ENCODE measurements at places on chromosomes 13 and 19.

DNA sequence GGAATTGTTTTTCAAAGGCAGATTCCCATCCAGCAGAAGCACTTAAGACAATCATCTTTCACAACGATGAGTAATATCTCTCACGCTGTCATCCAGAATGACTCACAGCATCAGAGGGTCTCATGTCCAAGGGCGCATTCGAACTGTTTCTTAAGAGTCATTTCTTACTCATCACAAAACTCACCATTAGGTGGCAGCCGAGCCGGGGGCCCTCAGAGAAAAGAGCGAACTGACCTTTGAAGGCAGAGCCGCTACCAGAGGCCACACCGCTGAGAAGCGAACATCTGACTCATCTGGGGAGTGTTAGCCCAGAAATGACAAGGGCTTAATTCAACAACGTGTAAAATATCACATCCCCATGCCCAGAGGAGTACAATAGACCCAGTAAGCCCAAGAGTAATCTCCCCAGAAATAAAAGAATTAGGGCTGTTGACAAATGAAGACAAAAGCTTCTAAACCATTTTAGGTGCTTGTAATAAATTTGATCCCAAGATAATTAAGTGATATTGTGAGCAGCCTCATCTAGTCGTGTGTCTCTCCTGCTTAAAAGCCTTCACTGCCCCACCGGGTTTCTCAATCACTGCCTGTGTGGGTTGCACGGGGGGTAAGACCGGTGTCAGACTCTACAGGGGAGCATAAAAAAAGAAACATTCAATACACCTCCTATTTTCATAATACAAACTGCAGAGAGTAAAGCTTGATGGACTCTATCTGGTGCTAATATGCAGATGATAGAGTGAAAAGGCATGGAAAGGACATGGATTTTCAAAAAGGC lies 96.2 kb downstream of the CYSLTR2 start:
- peak overlapping the region; percentile 49 for H3K4me3 ChIP-seq
- H3K4me1 ChIP-seq, result peaks cover 6% of the 10 kb centered on the region
- peaks cover under 1% of the 10 kb centered on the region for H3K36me3 ChIP-seq

DNA sequence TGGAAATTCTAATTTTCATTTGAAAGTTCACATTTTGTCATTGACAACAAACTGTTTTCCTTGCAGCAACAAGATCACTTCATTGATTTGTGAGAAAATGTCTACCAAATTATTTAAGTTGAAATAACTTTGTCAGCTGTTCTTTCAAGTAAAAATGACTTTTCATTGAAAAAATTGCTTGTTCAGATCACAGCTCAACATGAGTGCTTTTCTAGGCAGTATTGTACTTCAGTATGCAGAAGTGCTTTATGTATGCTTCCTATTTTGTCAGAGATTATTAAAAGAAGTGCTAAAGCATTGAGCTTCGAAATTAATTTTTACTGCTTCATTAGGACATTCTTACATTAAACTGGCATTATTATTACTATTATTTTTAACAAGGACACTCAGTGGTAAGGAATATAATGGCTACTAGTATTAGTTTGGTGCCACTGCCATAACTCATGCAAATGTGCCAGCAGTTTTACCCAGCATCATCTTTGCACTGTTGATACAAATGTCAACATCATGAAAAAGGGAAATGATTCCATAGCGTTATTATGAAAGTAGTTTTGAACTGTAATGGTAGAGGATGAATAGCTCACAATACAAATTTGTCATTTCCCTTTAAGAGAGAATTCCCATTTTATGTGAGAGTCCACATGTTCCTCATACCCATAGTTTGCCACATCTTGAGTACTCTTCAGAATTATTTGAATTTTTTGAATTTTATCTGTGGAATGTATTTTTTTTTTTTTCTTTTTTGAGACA lies 2.6 kb downstream of the BRCA2 start:
- peaks cover 3% of the 10 kb centered on the region for H3K4me1 ChIP-seq
- H3K36me3 ChIP-seq, result peaks cover 2% of the 10 kb centered on the region
- H3K27ac ChIP-seq, result no peak overlapping the region
- H3K27me3 ChIP-seq, result no peaks in the 10 kb centered on the region
- H3K4me3 ChIP-seq, result no peak overlapping the region

DNA sequence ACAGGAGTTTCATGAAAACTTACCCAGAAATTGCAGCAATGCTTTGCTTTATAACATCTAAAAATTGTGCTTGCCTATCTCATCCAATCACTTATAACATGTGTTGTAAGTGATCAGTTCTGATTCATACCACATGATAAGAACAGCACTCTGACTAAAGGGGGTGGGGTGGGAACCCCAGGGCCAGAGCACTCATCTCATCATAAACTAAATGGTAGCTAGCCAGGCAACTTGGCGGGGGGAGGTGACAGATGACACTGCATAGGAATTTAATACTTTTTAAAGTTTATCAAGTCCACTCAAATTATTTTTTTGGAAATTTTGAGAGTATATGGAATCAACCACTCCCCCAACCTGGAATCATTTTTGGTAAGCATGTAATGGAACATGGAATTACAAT lies 42.1 kb downstream of the FOXO1 start:
- H3K27ac ChIP-seq, result no peak overlapping the region
- H3K4me1 ChIP-seq, result peaks cover 48% of the 10 kb centered on the region
- no peaks in the 10 kb centered on the region for H3K27me3 ChIP-seq
- no peak for DNase-seq
- peaks cover 12% of the 10 kb centered on the region for H3K36me3 ChIP-seq

- H3K4me1 ChIP-seq, result peaks cover 37% of the 10 kb centered on the region
- no peaks in the 10 kb centered on the region for H3K27me3 ChIP-seq
- H3K4me3 ChIP-seq, result peak overlapping the region; percentile 94
- H3K27ac ChIP-seq, result peak overlapping the region; percentile 99
- no peaks in the 10 kb centered on the region for H3K36me3 ChIP-seq
- DNase-seq, result peak; percentile 82
These were observed 34.4 kb upstream of the NANOS3 start for GRCh38 chr19:13842291-13843103.

- peaks cover 11% of the 10 kb centered on the region for H3K36me3 ChIP-seq
- H3K27ac ChIP-seq, result peak overlapping the region; percentile 87
- peak overlapping the region; percentile 88 for H3K4me3 ChIP-seq
- DNase-seq, result no peak
These were observed 1.1 kb downstream of the RUBCNL start for GRCh38 chr13:46385946-46386345.

DNA sequence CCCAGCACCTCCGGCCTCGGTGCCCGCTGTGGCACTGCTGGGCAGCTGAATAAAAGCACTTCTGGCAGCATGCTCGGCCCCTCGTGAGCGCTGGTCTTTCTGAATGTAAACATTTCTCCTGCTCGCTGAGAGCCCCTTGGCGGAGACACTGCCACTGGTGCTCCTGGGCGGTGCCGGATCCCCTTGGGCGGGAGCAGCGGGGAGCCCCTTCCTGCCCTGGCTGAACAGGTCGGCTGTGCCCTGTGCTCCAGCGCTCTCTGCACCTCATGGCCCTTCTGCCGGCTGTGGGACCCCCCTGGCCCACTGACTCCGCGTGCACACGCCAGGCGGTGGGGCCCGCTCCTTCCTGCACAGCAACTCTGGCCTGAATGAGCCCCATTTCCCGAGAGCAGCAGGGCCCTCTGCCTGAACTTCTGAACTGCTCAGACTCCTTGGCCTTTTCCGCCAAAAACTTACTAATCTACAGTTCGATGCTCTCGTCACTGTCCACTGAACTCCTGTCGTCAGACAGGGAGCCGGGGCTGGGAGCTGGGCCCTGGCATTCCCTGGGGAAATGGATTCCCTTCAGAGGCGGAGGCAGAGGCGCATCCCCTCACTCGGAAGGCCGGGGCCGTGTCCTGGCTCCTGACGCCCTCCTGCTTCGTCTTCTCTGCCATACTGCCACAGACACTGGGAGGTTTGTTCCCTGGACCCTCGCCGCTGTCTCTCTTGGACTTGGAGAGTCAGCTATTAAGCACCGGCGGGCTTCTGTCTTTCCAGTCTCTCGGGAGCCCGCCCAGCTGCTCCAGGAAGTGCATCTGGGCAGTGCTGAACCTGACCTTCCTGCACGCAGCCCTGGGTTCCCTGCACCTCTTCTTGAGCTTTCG lies 14.2 kb downstream of the RB1 start:
- H3K27ac ChIP-seq, result no peak overlapping the region
- no peak for DNase-seq
- peak overlapping the region; percentile 65 for H3K4me3 ChIP-seq
- no peaks in the 10 kb centered on the region for H3K27me3 ChIP-seq
- peaks cover 23% of the 10 kb centered on the region for H3K4me1 ChIP-seq

DNA sequence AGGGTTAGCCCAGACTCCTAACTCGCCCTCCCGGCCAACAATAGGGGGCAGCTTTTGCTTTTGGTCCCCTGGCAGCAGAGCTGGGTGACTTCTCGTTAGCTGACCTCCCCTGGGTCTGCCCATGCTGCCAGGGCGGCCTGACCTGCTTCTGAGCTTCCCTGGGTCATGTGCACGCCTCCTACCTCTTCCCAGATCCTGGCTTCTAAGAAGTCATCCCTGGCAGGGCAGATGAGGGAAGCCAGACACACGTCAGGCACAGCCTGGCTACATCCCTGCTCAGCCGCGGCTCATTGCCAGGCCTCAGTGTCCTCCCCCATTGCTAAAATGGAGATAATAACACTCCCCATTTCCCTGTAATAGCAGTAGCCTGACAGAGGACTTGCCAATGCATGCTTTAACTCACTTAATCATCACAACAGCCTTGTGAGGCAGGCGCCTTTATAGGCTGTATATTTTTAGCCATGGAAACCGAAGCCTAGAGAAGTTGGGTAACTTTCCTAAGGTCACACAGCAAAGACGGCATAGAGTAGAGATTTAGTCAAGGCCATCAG lies 2.1 kb downstream of the KCNK6 start:
- no peak for DNase-seq
- peak overlapping the region; percentile 36 for H3K4me3 ChIP-seq
- peak overlapping the region; percentile 1 for H3K27ac ChIP-seq
- peaks cover 28% of the 10 kb centered on the region for H3K4me1 ChIP-seq

GRCh38 chr19:34274827-34275625 lies 20.7 kb downstream of the GARRE1 start:
- H3K36me3 ChIP-seq, result peaks cover 10% of the 10 kb centered on the region
- no peak overlapping the region for H3K4me3 ChIP-seq
- peaks cover 47% of the 10 kb centered on the region for H3K4me1 ChIP-seq

- no peaks in the 10 kb centered on the region for H3K4me1 ChIP-seq
- no peak for DNase-seq
- H3K4me3 ChIP-seq, result no peak overlapping the region
- no peak overlapping the region for H3K27ac ChIP-seq
- peaks cover 7% of the 10 kb centered on the region for H3K27me3 ChIP-seq
- H3K36me3 ChIP-seq, result peaks cover 2% of the 10 kb centered on the region
These were observed 40.0 kb downstream of the ADPRHL1 start for GRCh38 chr13:113413178-113413897.

All from memory B cell (primary cell).